Activated naive CD8-positive, alpha-beta T cell treated with anti-CD3 and anti-CD28 coated beads, Interleukin-2, amount 50 U/mL, for 16 hours (primary cell): ENCODE measurements at places on chromosomes 16 and 17.
A peak's percentile ranks its signal among the peaks of the same experiment; 100 is the strongest.

GRCh38 chr17:81086789-81087551 is 52.0 kb downstream of the BAIAP2 start:
- DNase-seq, result no peak

DNA sequence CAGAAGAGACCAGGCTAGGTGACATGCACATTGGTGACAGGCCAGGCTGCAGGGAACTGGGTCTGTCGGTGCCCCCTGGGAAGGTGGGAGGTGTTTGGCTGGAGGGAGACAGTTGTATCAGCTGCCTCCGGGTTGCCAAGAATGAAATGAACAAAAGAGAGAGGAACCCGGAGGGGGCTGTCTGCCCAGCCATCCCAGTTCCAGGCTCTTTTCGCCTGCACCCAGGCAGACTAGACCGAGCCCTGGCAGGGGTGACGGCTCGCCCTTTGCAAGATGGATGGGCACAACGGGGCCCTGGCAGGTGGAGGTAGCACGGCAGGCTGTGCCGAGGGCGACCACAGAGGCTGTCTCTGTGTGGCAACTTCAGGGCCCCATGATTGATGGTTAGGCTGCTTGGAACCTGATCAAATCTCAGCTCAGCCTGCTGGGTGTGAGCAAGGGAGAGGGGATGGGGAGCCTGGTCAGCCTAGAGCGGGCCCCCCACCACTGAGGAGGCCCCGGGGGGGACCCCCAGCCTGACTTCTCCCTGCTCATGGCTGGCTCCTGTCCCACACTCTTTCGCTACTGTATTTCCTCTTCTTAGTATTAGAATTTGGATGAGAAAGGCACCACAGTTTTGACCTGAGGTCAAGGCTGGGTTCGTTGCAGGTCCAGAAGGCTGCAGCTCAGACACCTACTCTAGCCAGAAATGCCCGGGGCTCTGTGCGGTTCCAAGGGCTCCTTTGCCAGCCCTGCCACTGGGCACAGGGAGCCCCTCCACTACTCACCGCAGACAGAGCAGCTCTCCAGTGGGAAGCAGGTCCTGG is 118.9 kb upstream of the CHMP6 start:
- no peak for DNase-seq

DNA sequence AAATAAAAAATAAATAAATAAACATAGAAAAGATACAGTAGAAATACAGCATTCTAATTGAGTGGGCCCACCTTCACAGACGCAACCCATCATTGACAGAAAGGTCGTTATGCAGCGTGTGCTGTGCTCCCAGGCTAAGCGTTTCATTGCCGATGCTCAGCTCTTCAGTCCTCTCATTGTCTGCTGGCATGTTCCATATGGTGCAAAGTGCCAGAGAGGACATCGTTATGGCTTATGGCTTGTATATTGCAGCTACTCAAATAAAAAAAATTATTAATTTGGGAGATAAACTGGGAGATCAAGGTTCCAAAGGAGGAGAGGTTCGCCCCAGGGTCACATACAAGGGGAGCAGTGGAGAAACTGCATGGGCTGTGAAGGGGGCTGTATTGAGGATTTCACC is 11.3 kb upstream of the UBALD2 start:
- DNase-seq, result no peak

GRCh38 chr17:34015253-34015652 is 239.8 kb upstream of the CCL2 start:
- no peak for DNase-seq

- no peak for DNase-seq
Measured at GRCh38 chr17:59542960-59543635, 22.3 kb upstream of the DHX40 start.

DNA sequence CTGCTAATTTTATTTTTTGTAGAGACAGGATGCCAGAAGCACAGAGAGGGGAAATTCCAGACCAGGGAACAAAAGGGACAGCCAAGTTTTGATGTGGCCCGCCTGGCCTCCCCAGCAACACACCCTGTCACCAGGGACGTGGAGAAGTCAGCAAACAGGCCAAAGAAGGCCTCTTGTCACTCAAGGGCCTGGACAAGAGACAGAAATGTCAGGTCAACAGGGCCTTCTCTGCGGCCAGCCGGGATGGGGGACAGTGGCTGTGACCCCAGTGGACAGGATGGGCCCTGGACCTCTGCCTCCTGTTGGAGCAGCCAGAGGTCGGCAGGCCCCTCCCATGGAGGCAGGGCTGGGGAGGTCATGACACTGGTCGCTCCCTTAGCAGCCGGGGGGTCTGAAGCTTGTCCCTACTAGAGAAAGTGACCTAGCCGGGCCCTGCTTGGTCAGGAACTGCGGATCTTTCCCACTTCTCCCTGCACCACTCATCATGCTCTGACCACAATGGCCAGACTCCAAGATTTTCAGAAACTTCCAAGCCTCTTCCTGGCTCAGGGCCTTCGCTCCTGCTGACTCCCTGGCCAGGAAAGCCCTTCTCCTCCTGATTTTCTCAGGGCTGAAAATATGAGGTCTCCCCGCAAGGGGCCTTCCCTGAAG is 9.2 kb upstream of the TVP23A start:
- DNase-seq, result no peak

DNA sequence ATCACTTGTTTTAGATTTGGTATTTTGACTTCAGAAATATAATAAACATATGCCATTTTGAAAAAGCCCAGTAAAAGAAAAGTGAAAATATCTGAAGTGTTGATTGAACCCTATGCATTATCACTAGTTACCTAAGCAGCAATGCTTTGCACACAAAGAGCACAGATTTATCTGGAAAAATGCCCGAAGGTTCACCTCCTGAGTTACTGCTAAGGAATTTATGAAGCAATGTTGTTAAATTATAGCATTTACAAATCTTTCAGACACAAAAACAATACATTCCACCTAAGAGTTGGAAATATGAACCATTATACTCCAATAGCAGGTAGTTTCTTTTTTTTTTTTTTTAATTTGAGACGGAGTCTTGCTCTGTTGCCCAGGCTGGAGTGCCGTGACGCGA is 38.9 kb upstream of the GHDC start:
- DNase-seq, result no peak

GRCh38 chr17:74970395-74970794 is 2.2 kb downstream of the HID1 start:
- no peak for DNase-seq

DNA sequence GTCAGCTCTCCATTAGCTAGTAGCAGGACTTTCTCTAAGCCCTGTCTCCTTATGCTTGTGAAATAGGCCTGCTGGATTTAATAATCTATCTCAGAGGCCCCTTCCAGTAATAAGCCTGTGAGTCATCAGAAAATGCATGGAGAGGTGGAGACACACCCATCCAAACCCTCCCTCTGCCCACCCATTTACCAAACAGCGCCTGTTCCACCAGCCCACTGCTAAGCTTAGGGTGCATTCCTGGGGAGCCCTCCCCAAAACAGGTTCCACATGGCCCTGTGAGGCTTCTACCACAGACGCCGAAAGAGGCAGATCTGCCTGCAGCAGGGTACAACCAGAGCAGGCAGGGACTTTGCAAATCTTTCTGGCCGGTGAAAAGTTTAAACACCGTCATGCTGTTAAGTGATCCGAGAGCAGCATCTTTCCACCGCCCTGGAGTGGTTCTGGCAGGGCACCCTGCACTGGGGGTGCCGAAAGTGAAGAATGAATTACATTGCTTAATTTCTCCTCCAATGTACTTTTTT is 99.3 kb downstream of the GAS7 start:
- DNase-seq, result no peak

DNA sequence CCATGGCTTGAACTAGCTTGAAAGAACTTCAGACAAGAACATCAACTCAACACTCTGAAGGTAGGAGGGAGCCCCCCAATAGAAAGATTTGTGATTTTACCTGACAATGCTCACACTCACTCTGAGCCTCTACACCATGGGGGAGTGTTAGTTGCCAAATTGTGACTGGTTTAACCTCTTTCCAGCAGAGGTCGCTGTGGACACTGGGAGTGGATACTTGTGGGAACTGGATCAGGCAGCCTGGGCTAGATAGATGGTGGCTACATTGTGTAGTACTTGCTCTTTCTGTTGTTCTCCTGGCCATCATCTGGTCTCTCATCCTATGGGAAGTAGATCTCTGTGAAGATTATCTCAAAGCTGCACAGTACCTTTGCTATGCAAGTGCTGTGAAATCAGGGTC is 2.9 kb downstream of the SMPD3 start:
- no peak for DNase-seq

DNA sequence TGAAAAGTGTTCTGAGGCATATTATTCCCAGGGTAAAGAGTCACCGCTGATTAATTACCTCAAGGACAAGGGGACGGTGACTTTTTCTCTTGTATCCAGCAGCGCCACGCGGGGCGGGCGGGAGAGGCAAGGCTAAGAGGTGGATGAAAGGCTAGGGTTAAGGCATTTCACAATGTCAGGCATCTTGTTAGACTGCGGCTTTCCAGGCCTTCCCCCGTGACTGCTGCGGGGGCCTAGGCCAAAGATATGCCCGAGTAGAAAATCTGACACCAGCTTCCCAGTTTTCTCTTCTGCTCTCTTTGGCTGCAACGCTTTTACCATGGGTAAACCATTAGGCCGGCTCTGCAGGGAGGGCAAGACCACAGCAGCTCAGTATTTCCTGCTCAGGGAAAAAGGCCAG is 698.2 kb downstream of the MAF start:
- no peak for DNase-seq

GRCh38 chr17:7845359-7846062 is 9.4 kb upstream of the TMEM88 start:
- no peak for DNase-seq

DNA sequence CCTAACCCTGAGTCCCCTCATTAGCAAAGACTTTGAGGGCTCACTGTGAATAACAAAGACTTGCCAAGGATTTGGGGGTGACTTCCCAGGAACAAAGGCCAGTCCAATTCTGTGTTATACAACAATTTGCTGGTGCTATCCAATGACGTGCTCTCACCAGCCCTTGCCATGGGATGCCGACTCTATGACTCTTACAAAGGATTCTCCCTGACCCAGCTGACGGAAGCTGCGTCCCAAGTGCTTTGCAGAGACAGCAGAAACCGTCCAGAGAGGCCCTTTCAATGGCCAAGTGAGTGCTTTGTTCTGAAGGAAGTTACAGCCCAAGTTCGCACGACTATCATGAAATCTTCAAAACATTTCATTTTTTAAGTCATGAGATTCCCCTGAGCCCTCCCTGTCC is 345.3 kb upstream of the TNRC6C start:
- DNase-seq, result no peak

DNA sequence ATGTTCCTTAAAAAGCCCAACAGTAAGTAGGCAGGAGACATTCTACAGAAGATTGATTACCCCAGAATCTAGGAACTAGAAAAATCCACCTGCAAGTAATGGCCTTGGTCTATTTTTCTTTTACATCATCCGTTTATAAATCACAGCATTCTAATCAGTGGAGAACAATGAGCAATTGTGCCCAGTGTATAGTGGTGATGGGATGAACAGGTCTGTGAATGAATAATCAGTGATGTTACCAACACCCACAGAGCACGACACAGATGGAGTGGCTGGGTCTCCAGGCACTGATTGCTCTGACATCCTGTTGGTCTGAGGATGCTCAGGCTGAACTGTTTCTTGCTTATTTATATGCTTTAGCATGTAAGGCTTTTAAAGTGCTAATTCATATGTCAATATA is 1251.2 kb upstream of the CDH8 start:
- DNase-seq, result no peak

DNA sequence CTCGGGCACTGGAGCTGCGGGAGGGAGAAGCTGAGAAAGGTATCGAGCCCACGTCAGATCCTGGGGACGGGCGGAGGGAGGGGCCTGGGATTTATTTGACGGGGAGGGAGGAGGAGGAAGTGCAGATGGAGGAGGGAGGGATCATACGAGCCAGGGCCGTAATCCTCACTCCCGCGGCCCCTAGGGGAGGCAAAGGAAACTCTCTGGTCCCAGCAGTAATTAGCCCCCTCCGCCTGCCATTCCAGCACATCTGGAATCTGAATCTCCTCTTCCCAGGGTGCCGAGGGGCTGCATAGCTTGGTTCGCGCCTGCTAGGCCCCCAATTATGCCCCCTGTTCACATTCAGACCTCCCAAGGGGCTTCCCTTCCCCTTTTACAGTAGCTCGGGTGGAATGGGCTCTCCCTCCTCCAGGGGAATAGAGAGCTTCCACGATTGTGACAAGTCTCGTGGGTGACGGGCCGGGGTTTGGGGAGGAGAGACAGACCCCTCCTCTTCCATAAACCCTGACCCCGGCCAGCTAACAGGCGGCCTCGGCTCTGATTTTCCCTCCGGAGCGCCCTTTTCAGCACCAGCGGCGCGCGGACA is at the start of gene SEZ6L2:
SEZ6L2 (minus strand) TSS at position 35 of the 586 bp plus-strand sequence. CDS start 531 bp downstream, outside the sequence.
- DNase-seq, result no peak

GRCh38 chr16:84720177-84720579 is 20.4 kb downstream of the USP10 start:
- no peak for DNase-seq

GRCh38 chr16:70257391-70257790 is 5.7 kb upstream of the EXOSC6 start:
- DNase-seq, result no peak

GRCh38 chr16:50747207-50747956 is 5.5 kb downstream of the CYLD start:
- DNase-seq, result no peak

- no peak for DNase-seq
Measured at GRCh38 chr16:83397601-83398291, 410.0 kb upstream of the HSBP1 start.

DNA sequence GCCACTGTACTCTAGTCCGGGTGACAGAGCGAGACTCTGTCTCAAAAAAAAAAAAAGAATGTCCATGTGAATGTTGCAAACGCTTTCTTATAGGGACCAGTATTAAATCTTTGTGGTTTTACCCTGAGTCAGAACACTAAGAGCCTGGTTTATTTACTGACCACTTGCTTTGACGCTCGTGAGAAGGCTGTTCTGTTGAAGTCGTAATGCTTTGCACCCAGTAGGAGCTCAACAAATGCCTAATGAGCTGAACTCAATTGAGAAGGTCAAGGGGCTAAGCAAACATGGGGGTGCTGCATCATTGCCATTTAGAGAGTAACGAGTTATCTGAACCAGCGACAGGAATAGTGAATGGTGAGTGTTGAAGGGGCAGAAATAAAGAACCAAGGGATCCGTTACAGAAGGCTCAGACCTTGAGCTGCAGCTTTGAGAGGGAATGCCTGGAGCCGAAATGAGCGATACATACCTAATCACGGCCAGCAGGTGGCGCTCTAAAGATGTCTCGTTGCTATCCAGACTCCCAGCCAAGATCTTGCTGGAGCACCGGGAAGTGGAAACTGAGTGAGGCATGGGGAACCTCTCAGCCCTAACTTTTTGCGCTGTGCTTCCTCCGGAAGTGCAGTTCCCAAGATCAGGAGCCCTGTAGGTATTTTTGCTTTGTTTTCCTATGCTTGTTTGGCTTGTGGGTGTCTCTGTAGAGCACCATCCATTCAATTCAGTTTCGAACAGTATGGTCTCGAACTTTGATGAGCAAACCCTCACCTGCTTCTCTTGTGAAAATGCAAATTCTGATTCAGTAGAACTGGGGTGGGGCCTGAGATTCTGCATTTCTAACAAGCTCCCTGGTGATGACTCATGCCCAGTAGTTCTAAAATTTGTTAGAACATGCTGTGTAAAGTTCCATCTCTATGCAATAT is 12.6 kb upstream of the RNF222 start:
- DNase-seq, result peak; percentile 32

GRCh38 chr17:63694950-63695773 is 4.8 kb downstream of the LIMD2 start:
- no peak for DNase-seq

- no peak for DNase-seq
Measured at GRCh38 chr16:10847176-10847575, 28.6 kb upstream of the TVP23A start.

GRCh38 chr17:75617218-75617617 is 16.0 kb upstream of the SMIM5 start:
- DNase-seq, result no peak

GRCh38 chr17:63173450-63173849 is 207.4 kb downstream of the TANC2 start:
- no peak for DNase-seq

GRCh38 chr17:72407336-72407909 is 286.6 kb downstream of the SOX9 start:
- DNase-seq, result no peak
